ENCODE measurements at places on chromosomes 3 and 15. TPM values are rescaled to one million over a fixed set of nuclear protein-coding genes. Genes with fewer than 3 reads are reported as not detected.

The CNTN3 gene
- not detected for total RNA-seq

The GOLGA6L4 gene
- 1.7 TPM for total RNA-seq

The BTLA gene
- not detected for total RNA-seq

The MST1R gene
- total RNA-seq = 5.4 TPM

The CGNL1 gene
- total RNA-seq = 0.78 TPM

The LYZL4 gene
- not detected for total RNA-seq

The RAD51 gene
- 17.1 TPM for total RNA-seq

The CHAC1 gene
- total RNA-seq = 10.0 TPM

The RASGRP1 gene
- total RNA-seq = 0.58 TPM

The CADM2 gene
- total RNA-seq = 0.10 TPM

The ONECUT1 gene
- 0.17 TPM for total RNA-seq

The IL16 gene
- not detected for total RNA-seq

The HCN4 gene
- total RNA-seq = 0.37 TPM

The CPNE9 gene
- total RNA-seq = 0.15 TPM
